SJCRH30 (cell line): ENCODE measurements at places on chromosomes 6 and 20.

GRCh38 chr6:162706232-162706631 is 21.3 kb downstream of the PRKN start:
- DNase-seq = no peak

DNA sequence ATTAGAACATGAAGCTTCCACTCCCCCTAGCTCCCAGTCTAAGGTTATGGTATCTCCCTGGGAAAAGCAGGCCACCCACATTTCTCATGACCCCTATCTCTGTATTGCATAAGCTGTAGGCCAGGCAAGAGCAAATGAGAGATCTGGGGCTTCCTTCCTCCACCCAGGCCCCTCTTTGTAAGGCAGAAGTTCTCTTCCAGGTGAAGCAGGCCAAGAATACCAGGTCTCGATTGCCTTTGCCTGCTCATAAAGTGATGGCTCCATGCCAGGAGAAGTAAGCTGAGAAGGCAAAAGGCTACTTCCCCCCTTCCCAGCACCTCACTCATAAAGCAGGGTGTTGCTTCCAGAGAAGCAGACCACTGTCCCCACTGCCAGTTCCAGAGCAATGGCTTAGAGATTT is 144.1 kb upstream of the KCNK16 start:
- DNase-seq = no peak

DNA sequence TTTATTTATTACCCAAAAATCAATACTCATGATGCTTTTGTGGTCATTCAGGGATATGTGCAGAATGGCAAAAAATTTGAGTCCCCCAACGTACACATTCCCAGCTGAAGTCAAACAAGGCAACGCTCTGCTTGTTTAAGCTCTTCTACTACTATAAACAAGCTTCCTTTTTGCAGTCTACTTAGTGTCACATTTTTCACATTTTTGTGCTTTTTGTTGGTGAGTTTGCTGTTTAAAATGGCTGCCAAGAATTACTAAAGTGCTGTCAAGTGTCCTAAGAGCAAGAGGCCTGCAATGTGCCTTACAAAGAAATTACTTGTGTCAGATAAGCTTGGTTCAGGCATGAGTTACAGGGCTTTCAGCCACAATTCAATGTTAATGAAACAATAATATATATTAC is 2.1 kb downstream of the WFDC8 start:
- no peak for DNase-seq

- peak; percentile 5 for DNase-seq
Observed at GRCh38 chr6:55916188-55916587, 40.8 kb upstream of the BMP5 start.

- DNase-seq = no peak
Observed at GRCh38 chr6:28258877-28259777, at the start of gene NKAPL. Gene NKAPL, plus strand, starts transcription at chr6:28259297. Its CDS starts 75 bp downstream, at chr6:28259372.

- DNase-seq = no peak
Observed at GRCh38 chr20:3995067-3995748, 20.1 kb downstream of the RNF24 start.

- DNase-seq = peak; percentile 77
Observed at GRCh38 chr6:140285471-140285870, 911.0 kb upstream of the CITED2 start.

DNA sequence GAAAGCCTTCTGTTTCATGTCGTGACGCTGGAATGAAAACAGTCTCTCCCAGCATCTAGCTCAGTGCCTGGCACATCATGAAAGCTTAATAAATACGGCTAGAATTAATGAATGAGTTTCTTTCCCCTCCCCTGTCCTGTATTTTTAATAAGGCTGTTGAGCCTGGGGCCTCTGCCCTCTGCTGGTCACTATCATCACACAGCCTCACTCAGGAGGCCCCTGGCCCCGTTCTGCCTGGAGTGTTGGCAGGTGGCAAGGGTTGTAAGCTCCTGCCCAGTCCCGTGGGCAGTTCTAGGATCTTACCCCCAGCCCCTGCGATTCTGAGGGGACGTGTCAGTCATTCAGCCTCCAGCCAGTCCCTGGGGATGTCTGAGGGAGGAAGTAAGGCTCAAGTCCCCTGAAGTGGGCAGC is 41.4 kb downstream of the PHACTR3 start:
- peak; percentile 45 for DNase-seq

- no peak for DNase-seq
Observed at GRCh38 chr6:134669485-134669884, 280.4 kb downstream of the ALDH8A1 start.

DNA sequence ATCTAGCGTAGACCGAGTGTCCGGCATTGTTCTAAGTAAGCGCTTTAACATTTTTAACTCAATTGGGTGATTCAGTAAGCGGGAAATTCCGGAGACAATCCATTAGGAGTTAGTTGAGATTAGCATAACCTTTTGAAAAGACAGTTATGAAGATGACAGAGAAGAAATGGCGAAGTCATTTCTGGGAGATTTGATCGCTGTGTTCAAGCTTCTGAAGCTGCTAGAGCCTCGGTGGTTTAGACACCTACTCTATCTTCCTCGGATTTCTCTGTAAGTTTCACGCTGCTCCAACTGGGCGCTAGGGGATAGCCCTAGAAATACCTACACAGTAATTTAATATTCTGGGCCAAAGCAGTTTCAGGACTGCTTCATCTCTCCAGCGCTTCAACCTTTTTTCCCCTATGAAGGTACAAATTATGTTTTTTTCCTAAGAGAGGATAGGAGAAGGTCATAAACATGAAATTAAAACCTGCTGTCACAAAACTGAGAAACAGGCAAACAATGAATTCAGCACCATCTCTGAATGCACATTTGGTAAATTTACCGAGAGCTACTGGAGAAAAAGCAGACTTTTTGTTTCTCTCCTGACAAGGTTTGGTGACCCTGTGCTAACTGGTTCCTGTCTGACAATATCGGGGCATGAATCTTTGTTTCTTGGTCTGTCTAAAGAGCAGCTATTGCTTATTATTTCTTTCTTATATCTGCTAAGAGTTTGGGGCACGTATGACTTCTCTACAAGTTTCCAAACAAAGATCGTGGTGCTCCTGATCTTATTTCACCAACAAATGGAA is 22.4 kb downstream of the ZNF311 start:
- DNase-seq = peak; percentile 77

- no peak for DNase-seq
Observed at GRCh38 chr6:209432-210103, 82.7 kb upstream of the DUSP22 start.
